Caki2 (cell line): ENCODE measurements at places on chromosomes 12 and 14. TPM values are rescaled to one million over a fixed set of nuclear protein-coding genes. Genes with fewer than 3 reads are reported as not detected.

Gene NFATC4
- not detected in 2 replicates for total RNA-seq

Gene LGALS3
- total RNA-seq, result 246 and 274 TPM in 2 replicates

DNA sequence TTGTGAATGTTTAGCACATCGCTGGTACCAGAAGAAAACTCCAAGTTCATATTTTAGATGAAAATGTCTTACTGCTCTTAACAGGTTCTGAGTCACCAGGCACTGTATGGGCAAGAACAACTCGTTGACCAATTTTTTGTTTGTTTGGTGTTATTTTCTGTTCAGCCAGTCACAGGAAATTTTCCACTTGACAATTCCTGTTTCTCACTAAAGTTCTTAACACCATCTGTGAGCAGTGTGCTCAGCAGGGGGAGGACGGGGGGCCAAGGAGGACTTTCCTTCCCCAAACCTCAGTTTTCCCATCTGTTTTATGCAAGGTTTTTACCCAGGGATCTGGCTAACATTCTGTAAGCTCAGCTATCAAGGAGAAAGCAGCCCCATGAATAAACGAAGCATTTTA lies 3.0 kb downstream of the NUAK1 start:
- DNase-seq, result no peak

DNA sequence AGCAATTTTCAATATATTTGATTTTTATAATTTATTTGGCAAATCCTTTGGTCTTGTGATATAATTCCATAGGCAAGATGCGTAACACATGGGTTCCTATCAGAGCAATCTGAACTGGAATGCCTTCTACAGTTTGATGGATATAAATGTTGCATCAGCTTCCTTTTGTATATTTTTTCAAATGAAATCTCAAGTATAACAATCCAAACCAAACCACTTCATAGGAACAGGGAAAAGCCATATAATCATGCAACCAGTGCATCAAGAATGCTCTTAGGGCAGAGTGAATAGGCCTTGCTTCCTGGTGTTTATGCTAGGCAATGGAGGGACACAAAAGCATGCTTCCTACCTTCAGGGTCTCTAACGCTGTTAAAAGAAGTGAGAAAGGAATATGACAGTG lies 34.5 kb downstream of the EFCAB11 start:
- no peak for DNase-seq

DNA sequence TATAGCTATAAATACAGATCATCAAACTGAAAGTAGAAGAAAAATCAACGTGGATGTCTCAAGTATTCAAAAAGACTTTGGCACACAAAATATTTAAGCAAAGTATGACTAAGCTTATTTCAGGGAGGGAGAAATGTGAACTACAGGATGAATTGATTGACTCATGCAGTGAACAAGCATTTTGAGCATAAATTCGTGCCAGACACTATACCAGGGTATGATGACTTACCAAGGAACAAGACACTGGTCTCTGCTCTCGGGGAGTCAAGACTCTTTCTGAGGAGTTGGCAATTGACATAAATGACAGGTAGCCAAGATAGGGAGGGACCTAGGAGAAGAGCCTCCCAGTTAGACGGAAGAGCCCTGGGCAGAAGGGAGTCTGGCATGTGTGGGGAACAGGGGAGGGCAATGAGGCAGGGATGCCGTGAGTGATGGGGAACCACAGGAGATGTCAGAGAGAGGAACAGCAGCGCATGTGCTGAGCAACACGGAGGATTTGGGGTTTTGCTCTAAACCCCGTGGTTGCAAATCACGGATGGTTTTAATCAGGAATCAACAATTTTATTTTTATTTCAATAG lies 115.2 kb downstream of the TMEM132D start:
- peak; percentile 3 for DNase-seq
